ENCODE measurements at places on chromosomes 11 and 22.
A peak's percentile ranks its signal among the peaks of the same experiment; 100 is the strongest.

GRCh38 chr11:73347067-73347466, 29.1 kb upstream of the RELT start:
- DNase-seq, result no peak

DNA sequence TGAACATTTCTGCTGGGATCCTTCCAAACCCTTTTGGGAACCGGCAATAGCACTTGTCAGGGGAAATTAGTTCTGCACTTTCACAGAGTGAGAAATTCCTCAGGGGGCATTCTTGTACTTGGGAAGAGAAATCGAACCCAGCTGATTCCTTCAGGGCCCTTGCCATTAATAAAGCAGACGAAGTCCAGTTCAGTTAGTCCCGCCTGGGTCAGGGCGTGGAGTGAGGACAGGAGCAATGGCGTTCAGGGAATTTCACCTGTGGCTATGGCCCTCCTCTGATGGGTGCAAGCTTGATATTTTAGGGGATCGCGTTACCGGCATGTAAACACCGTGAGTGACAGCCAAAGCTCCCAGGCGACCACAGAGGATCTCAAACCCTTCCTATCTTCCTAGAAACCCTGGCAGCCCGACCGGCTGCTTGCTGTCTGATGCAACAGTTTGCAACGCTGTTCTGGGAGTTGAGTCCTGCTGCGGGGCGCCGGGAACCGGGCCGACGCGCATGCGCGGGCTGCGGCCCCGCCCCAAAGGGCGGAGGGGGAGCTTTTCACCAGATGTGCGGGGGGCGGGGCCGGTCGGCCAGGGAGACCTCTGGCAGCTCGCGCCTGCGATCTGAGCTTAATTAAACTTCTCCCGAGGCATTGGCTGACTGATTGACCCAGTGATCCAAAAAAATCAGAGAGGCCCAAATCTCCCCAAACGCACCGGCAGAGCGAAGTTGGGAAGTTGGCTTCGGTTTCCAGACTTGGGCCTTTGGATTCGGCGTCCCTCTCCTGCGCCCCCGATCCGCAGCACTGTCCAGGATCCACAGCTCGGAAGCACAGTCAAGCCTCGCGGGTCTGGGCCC, 34.3 kb upstream of the CREB3L1 start:
- DNase-seq, result peak; percentile 98

GRCh38 chr11:111983187-111983986, 41.8 kb upstream of the DLAT start:
- DNase-seq, result no peak

GRCh38 chr11:116471608-116472256, 301.1 kb downstream of the BUD13 start:
- no peak for DNase-seq

GRCh38 chr11:43952401-43953342, 10.2 kb downstream of the C11orf96 start:
- DNase-seq, result no peak
